ENCODE measurements at places on chromosomes 12 and 14.
A peak's percentile ranks its signal among the peaks of the same experiment; 100 is the strongest.

DNA sequence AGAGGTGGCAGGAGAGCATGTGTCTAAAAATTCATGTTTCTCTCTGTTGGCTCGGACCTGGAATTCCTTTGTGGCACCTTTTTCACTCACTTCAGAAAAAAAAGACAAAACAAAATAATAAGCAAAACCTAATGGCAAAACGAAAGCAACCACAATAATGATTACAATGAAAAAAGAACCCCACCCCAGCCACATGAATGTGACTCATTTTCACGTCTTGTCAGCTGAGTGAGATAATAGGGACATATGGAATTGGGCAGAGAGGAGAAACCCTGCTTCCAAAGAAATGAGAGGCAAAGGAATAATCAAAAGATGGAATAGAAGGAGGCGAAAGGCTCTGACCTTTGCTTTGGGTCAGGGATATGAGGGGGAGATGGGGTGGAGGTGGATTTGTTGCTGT lies 143.4 kb downstream of the SLC8A3 start:
- DNase-seq = no peak

DNA sequence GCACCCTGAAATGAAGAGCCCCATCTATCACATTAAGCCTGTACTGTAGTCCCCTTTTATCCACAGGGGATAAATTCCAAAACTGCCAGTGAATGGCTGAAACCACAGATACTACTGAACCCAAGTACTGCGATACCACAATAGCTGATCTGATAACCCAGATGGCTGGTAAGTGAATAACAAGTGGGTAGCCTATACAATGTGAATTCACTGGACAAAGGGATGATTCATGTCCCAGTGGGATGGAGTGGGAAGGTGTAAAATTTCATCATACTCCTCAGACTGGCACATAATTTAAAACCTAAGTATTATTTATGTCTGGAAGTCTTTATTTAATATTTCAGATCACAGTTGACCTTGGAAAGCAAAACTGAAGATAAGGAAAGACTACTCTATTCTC lies 201.3 kb downstream of the GPHN start:
- peak; percentile 67 for DNase-seq

GRCh38 chr14:24130380-24130716 lies at the start of gene FITM1:
Gene FITM1 (plus strand): TSS chr14:24130659. CDS start chr14:24131564, 905 bp downstream.
- DNase-seq = peak; percentile 33

GRCh38 chr12:132065609-132066344 lies 78.3 kb downstream of the DDX51 start:
- DNase-seq = no peak

DNA sequence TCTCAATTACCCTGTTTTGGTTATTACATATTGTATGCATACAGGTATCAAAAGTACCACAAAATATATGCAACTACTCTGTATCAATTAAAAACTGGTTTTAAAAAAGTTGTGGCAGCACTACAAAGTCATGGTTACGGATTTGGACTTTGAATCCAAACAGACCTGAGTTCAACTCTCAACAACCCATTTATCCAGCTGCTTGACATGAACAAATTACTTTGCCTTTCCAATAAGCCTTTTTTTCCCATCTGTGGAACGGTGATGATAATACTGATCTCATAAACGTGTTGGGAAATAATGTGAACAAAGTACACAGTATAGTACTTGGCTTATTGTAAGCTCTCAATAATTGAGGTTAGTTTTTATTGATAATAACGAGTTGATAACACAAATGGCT lies 85.0 kb downstream of the MNAT1 start:
- DNase-seq = no peak

- DNase-seq = no peak
Observed at GRCh38 chr14:73003681-73004080, 23.2 kb downstream of the ZFYVE1 start.

- peak; percentile 97 for DNase-seq
Observed at GRCh38 chr14:34051966-34052657, 101.2 kb upstream of the EGLN3 start.

DNA sequence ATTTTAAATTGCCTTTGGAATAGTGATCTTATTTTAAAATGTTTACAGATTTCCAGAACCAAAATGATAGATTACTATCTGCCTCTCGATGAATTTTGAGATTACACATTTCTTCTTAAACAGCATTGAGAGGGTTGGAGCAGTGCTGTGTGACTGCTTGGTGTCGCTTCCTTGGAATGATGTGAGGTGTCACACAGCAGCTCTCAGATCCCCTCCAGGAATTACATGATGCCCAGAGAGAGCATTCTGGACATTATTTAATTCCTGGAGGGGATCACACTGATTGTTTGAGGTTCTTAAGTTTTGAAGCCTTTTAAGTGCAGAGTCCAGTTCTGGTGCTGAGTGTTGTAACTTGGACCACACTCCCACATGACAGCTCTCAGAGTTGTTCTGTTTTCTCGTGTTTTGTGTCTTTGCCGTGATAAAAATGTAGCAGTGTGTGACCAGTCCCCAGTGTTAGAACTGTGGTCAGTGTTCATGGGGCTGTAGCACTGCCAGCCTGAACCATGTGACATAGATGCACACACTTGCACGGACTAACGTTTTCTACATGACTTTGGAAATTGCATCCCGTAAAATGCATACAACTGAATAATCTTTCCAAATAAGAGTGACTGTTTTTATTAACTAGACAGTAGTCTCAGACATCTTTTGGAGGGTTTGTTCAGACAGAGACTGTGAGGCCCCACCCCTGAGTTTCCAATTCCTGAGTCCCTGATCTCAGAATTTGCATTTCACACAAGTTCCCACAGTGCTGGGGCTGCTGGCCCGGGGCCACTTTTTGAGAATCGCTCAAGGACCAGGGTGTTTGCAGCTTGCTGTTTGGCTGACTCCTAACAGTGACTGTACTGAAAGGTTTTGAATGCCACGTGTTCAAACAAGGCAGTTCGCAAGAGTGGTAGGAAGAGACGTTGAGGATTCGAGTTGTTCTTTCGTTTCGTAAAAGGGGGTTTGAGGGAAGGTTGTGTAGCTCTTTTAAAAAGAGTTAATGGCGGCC lies 26.0 kb downstream of the XRCC3 start:
- DNase-seq = no peak

DNA sequence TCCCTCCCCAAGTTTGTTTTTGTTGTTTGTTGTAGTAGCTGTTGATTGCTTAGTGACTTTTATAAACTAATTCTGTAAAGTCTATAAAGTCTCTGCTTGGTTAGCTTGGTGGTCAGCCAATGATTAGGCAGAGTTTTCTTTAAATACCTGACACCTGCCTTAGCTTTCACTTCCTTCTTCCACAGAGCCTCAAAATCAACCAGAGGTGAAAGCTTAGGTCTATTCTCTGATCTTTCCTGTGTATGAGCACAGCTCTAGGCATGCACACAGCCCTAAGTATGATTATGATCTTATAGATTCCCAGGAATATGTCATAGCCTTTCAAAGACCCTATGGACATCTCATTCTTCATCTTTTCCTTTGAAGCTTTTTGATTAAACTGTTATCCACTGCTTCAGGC lies 514.7 kb downstream of the AACS start:
- DNase-seq = no peak

- DNase-seq = no peak
Observed at GRCh38 chr12:67271976-67272375, 2.8 kb downstream of the CAND1 start.

DNA sequence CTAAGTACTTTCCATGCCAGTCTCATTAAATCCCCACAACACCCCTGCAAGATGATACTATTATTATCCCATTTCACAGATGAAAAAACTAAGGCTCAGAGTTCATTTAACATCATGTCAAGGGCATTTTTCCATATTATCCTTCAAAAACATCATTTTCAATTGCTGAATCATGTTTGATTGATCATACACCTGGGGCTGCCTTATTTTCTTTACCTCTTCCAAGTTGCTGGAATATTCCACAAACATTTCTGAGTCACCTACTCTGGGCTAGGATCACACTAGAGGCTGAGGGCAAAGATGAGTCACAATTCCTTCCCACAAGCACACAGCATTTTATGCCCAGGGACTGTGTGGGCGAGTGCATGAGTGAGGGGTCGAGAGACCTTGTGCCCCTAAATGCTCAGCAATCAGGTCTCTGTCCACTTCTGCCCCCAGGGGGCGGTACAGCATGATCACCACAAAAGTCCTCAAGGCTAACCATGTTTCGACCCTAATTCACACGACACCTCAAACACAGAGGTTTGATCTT lies 14.1 kb upstream of the TMEM119 start:
- DNase-seq = peak; percentile 99

- no peak for DNase-seq
Observed at GRCh38 chr14:92573761-92574498, 60.3 kb downstream of the RIN3 start.

DNA sequence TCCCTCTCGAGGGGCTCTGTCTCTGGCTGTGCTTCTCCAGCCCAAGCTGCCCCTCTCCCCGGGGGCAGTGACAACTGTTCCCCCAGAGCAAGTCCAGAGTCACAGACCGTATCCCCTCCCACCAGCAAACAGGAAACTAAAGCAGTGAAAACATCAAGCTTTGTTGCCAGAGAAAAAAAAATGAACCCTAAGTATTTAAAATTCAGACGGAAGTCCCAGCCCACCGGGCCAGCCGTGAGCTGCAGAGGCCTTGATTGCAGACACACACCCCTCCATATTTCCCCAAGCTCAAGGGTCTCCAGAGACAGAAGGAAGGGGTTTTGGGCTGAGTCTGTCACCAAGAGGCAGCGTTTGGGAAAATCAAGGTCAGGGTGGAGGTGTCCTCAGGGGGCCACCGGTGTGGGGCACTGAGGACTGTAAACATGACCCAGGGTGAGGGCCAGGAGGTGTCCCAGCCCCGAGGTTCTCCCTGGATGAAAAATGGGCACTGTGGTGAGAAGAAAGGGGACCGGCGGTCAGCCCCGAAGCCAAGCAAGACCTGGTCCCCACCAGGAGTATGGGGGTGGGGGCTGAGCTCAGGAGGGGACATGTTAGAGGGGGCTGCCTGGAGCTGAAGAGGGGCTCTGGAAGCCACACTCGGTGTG lies 7.7 kb downstream of the PHETA1 start:
- DNase-seq = no peak
